ENCODE measurements at places on chromosomes 16 and 17.

GRCh38 chr17:70317421-70317820 lies 148.1 kb downstream of the KCNJ2 start:
- no peak for DNase-seq

- no peak for DNase-seq
These were observed 13.2 kb upstream of the ATP2C2 start for GRCh38 chr16:84355149-84355548.

DNA sequence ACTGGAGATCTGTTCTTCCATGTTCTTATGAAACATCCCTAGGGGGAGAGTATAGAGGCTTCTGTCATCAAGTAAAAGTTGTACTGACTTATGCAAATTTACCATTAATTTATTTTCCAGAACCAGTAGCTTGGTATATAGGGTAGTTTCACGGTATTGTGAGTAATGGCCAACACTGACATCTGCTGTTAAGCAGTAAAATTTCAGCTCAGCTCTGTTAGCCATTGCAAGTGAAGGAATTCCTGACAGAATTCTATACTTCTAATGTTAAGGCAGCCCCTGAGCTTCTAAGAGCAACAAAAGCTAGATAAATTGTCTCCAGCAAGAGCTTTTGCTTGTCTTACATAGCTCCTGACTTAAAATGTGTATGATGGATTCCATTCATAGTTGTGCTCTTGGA lies 613.5 kb upstream of the C16orf82 start:
- no peak for DNase-seq

GRCh38 chr17:41499714-41500113 lies 5.7 kb downstream of the KRT13 start:
- DNase-seq: no peak

- DNase-seq: peak; percentile 46
These were observed 171.7 kb downstream of the KATNIP start for GRCh38 chr16:27721531-27722181.

DNA sequence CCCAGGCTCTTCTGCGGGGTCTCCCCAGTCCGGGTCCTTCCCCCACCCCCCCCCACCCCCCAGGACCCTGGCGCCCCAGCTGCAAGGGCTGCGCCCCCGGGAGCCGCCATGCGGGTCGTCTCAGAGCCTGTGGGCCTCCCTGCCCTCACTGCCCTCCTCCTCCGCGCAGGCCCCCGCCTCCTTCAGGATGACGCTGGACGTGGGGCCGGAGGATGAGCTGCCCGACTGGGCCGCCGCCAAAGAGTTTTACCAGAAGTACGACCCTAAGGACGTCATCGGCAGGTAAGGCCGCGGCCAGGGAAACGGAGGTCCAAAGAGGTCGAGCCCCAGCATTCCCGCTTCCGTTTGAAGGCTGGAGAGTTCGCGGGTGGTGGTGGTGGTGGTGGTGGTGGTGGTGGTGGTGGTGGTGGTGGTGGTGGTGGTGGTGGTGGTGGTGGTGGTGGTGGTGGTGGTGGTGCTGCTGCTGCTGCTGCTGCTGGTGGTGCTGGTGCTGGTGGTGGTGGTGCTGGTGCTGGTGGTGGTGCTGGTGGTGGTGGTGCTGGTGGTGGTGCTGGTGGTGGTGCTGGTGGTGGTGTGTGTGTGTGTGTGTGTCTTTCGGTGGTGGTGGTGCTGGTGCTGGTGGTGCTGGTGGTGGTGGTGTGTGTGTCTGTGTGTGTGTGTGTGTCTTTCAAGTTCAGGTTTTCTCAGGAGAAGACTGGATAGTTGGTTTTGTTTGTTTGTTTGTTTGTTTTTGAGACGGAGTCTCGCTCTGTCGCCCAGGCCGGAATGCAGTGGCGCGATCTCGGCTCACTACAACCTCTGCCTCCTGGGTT lies 615 bp downstream of the PHKG2 start:
- peak; percentile 60 for DNase-seq

DNA sequence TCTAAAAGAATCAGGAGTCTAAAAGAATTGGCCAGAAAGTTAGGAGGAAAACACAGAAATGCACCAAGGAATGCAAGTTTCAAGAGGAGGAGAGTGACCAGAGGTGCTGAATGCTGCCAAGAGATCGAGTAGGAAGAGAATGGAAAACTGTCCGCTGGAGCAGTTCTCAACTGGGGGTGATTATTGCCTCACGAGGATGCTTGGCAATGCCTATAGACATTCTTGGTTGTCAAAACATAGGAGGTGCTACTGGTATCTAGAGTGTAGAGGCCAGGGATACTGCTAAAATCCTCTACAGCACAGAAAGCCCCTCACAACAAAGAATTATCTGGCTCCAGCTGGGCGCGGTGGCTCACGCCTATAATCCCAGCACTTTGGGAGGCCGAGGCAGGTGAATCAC lies 82.1 kb upstream of the NOL11 start:
- no peak for DNase-seq

DNA sequence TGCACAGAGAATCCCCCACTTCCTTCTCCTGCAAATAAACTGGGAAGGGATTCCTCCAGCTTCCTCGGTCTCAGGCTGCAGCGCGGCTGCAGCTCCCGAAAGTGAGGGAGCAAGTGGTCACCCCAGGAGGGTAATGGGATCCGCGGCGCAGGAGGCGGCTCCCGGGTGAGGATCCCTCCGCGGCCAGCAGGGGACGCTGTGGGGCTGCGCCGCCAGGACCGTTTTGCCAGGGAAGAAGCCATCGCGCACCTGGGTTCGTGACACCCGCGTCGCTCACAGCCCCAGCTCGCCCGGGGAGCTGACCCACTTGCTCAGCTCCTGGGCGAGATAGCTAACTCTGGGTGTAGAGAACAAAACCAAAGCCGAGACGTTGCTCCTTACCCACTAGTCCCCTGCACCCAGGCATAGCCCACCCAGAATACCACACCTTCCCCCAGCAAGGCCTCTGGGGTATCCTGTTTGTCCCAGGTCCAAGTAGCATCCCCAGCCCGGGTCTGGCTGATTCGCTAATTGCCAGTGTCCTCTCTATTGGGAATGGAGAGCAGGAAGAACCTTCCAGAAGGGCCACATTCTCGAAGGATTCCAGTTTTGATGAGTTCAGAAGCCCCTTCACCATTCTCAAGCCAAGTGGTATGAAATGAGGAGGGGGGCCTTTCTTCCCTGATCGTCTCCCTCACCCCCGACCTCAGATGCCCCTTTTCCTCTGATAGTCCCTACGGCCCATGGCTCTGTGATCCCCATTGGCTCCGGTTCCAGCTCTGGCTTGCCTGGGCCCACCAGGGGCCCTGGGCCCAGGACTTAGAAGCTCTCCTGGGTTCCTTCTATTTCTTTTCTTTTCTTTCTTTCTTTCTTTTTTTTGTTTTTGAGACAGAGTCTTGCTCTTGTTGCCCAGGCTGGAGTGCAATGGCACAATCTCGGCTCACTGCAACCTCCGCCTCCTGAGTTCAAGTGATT lies 14.1 kb downstream of the CYGB start:
- peak; percentile 42 for DNase-seq

GRCh38 chr17:41133880-41134735 lies 6.2 kb downstream of the KRTAP4-6 start:
- DNase-seq: peak; percentile 53

- no peak for DNase-seq
These were observed 2.3 kb upstream of the CYTH1 start for GRCh38 chr17:78784352-78784751.

DNA sequence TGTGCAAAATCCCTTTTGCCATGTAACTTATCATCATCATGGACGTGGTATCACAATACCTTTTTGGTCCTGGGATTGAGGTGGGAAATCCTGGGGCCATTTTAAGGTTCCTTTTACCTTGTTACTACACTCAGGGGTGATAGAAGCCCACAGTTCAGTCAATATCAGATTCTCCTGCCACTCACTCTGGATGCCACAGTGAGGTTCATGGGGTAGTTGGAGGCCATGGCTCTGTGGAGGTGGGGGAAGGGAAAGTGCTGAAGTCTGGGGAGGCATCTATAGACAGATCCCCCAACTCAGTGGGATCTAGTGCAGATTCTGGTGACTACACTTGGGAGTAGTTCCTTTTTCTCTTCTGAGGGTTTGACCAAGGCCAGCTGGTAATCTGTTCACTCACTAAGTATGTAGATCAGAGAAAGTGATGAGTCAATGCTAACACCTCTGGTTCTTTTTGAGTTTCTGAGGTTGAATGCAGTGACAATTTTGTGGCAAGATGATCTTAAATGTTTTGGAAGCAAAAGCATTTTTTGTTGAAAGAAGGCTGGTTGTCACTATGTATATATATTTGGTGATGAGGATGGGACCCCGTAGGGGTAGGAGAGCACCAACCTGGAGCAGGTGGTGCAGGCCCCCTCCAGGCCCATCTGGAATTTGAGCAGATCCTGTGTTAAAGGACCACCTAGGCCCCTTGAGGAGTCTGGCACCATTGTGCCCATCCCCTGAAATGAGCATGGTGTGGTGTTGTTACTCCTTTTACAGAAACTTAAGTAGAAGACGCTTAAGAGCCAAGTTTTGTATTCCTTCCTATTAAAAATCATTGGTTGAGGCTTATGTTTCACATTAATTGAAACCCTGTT lies 18.8 kb upstream of the IRF8 start:
- DNase-seq: no peak

DNA sequence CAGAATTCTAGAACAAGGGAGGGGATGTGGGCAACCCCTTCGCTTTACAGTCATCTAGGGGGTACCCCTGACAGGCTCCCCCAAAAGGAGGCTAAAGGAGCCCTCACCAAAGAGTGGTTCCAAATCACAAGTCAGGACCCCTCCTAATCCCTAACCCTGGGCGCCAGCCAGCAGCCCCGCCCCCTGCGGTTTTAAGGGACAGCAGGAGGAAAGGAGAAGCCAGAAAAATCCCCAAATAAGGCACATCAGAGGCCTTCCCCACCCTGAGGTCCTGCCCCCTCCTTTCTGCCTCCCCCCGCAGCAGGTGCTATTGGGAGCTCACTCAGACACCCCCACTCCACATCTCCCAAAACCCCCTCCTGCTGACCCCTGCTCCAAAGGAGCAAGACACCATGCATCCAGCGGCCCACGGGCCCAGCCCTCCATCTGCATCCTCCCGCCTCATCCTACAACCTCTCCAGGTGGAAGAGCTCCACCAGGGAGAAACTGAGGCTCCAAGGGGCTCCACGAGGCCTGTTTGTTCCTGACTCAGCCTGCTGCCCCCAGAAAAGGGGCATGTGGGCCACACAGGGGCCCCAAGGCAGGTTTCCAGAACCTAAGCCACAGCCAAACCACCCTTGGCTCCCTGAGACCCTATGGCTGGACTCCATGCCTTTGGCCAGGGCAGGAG lies 93.5 kb downstream of the GOSR1 start:
- DNase-seq: no peak

DNA sequence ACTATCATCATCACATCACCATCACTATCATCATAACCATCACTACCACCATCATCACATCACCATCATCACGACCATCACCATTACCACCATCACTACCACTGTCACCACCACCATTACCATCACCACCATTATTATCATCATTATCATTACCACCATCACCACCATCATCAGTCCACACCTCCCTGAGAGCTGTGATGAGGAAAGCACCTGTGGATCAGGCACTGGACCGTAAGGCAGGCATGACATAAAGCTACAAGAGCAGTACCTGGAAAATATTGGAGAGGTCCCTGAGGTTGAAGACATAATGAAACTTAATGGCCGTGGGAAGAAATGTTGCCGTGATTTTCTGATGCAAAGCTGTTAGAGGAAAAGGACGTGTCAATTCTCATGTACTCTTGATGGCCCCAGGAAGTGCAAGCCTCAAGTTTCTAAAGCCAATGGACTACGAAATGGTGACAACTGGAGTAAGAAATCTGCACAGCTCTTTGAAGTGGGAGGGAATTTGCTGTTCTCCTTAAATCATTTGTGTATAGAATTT lies 98.4 kb downstream of the DNAH17 start:
- DNase-seq: no peak

DNA sequence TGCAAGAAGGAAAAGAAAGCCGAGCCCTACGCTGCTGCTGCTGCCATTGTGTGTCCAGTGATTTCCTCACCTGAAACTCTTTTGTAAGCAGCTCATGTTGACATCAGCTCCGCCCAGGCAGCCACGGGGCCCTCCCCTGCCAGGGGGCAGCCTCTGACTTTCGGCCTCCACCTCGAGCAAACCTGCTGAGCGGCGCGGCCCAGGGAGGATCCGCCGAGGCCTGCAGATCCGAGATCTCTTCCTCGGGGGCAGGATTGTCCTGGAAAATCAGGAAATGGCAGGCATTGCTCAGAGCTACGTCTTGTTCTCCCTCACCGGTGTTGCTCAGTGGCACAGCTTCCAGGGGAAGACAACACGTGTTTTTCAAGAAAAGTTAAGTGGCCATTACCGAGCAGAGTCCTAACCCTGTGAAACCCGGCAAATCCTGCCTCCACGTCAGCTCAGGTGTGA lies 35.6 kb upstream of the ZNF750 start:
- no peak for DNase-seq

GRCh38 chr16:50400967-50401348 lies 32.2 kb upstream of the BRD7 start:
- peak; percentile 21 for DNase-seq
